ENCODE measurements at places on chromosomes 4 and X.

DNA sequence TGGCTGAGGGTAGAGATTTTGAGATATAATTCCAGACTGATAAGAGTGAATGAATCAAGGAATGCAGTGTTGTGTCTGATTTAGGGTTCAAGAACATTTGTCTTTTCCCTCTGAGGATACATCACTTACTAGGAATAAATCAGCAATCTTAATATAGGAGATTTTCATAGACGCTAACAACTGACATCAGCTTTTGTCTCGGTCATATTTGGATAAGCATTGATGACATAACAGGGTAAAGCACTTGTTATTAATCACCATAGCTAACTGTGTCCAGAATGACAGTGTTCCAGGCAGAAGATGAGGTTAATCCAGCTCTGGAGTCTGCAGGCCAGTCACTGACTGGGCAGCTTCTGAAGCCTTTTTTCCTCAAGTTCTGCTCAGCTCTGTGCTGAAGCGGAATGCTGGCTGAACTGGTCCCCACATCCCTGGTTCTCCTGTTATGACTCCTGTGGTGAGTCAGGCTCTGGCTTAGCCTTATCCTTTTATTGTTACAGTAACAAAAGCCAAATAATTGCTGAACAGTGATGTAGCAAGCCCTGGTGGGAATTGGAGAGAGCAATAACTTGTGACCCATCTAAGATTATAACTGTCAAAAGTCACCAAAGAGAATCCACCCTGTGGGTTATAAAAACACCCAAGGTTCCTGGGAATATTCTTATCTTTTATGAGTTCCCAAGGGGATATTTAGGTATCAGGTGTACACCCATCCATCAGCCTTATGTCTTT, 41.8 kb downstream of the FNIP2 start:
- no peak for DNase-seq

- DNase-seq, result no peak
These were observed 192.2 kb upstream of the TLL1 start for GRCh38 chr4:165680821-165681220.

DNA sequence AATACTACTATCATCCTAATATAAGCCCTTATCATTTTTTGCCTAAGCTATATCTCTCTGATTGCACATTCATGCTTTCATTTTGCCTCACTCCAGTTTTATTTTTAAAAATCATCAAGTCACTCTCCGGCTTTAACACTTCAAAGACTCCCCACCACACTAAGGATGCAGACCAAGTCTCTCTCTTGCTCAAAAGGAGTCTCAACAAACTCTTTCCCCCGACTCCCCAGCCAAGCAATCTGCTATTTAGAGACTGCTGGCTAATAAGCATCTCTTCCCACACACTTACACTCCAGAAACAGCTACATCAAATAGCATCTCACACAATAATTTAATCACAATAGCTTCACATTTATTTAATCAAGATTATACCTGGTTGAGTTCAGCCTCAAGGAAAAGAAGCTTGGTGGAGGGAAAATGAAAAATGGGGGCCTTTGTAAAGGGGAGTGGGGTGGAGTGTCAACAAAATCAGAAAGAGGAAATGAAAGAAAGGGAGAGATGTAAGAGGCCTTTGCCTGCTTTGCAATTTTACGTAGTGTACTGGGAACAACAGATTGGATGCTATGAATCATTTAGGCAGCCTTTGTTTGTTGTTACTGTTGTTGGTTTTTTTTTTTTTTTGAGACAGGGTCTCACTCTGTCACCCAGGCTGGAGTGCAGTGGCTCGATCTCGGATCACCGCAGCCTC, 104.1 kb upstream of the MCF2 start:
- DNase-seq, result no peak

DNA sequence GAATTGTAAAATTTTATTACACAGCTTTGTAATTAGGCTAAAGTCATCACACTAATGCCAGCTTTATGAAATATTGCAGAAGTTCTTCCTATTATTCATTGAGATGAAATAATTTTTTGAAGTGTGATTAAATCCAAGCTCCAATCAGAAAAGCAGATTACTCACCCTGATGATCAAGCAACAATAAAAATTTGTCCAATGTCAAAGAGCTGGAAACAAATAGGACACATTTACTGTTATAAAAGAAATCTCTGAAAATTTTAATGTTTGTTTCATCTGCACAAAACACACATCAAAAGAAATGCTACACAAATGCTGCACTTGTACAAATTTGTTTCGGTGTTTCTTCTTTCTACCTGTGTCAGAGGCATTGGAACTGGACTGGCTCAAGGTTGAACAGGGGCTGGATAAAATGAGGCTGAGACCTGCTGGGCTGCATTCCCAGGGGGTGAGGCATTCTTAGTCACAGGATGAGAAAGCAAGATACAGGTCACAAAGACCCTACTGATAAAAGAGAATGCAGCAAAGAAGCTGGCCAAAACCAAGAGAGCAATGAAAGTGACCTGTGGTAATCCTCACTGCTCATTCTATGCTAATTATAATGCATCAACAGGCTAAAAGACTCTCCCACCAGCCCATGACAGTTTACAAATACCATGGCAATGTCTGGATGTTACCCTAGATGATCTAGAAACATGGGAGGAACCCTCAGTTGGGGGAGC, 78.3 kb downstream of the GASK1B start:
- DNase-seq, result no peak

DNA sequence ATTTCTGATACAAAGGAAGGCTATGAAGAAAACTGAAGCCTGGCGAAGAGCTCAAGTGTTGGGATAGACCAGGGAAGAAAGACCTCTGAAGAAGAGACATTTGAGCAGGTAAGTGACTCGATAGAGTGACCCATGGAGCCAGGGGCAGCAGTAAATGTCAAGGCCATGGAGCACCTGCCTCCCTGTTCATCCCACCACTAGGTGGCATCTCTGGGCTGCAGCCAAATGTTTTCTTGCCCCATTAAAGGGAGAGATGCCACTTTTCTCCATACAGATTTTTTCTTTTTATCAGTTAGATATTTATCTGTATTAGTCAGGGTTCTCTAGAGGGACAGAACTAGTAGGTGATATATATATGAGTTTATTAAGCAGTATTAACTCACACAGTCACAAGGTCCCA, 4.9 kb upstream of the ZNF81 start:
- DNase-seq, result peak; percentile 53

GRCh38 chr4:791898-792625, 33.9 kb downstream of the CPLX1 start:
- peak; percentile 22 for DNase-seq

- no peak for DNase-seq
These were observed 15.8 kb upstream of the MPC1L start for GRCh38 chrX:40607381-40607780.

DNA sequence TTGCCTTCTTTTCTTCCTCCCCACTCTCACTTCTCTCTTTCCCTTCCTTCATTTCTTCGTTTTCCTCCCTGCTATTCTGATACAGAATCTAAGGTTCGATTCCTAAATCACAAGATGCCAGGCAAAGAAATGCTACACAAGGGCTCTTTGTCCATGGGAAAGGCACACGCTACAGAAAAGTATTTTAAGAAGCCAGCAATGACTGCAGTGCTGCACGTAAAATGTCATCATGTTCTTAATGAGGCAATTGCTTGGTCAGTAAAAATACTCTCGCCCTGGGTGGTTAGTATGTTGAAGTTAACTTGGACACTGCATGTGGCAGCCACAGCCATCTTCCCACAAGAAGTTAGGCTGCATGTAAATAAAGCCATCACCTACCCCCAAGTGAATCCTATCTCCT, 178.4 kb downstream of the DHX15 start:
- DNase-seq, result no peak

- no peak for DNase-seq
These were observed 326.5 kb downstream of the TEX13C start for GRCh38 chrX:125646195-125646594.

DNA sequence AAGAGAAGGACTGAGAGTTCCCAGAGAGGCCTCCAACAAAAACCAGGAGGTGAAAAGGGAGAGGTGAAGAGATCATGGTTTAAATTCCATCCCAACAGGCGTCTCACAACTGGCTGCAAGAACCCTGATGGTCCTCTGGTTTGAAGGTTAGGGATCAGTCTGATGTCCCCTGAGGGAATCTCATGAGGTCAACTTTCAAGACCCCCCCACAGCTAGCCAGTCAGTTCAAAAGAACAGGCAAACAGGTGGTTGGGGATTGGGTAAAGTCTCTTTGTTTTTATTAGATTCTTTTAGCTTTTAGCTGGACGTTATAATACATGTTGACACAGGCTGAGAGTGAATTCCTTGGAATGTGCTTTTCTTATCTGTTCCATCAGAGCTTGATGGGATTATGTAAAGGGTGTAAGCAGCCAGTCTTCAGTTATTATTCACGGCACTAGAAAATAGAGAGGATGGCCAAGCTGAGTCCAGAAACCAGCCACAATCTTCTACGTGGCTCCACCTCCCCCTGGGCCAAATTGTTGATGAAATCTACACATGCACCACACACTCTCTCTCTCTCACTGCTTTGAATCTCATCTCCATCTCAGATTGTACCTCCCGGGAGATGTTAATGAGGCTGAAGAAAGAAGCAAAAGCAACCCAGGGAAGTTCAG, 20.8 kb downstream of the ENPP6 start:
- no peak for DNase-seq

GRCh38 chr4:38233727-38234480, 273.7 kb downstream of the PTTG2 start:
- no peak for DNase-seq

DNA sequence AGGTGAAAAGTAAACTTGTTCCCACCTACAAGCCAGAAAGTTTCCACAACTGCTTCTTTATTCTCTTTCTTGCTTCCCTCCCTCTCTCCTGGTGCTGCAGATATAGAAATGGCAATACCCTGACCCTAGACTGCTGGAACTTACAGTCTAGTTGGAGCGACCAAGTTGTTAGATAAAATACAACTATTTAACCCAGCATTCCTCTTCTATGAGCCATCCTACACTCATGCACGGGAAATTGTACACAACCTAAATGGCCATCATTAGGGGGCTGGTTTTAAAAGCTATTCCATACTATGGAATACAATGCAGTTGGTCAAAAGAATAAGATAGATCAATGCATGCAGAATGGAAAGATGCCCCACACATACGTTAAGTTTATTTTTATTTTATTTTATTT, 41.1 kb downstream of the PJA1 start:
- DNase-seq, result no peak

GRCh38 chr4:174753021-174753420, 76.0 kb downstream of the GLRA3 start:
- DNase-seq, result no peak

DNA sequence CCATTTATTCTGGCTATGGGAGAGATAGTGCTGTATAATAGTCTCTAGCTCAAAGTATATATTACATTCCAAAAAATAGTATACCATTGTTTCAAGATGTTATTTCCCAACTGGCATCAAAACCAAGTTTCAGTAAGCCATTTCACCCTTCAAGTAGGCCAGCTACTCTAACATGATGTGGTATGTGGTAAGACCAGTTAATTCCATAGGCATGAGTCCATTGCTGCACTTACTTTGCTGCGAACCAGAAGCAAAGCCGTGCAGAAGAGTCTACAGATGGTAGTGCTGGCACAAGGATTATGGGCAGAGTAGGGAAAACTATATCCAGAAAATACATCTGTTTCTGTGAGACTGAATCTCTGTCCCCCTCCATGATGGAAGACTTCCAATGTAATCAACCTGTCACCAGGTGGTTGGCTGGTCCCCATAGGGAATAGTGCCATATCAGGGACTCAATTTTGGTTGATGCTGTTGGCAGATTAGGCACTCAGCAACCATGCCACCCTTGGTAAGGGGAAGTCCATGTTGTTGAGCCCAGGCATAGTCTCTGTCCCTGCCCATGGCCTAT, 49.8 kb upstream of the HSD17B10 start:
- DNase-seq, result no peak

GRCh38 chr4:111537871-111538270, 607.4 kb upstream of the FAM241A start:
- no peak for DNase-seq

GRCh38 chr4:187141101-187141500, 417.4 kb upstream of the FAT1 start:
- no peak for DNase-seq

GRCh38 chrX:23509256-23509655, 158.0 kb upstream of the PRDX4 start:
- DNase-seq, result no peak

DNA sequence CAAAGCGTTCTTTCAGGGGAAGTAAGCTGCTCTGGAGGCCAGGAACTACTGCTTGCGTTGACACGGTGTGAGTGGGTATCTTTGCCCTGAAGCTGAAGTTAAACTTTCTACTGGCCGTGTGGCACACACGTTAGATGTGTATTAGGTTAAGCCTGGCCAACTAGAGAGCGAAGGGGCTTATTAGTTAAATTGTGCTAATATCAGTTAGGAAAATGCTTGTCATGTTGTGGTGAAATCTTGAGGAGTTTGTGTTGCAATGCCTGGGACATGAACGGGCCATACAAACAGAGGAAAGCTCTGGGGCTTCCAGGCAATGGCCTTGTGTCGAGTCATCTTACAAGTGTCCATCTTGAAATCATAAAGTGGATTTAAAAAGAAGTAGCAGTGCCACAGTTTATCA, 62.6 kb downstream of the NSUN7 start:
- DNase-seq, result no peak

- DNase-seq, result peak; percentile 52
These were observed 28.2 kb upstream of the CENPU start for GRCh38 chr4:184762100-184762499.

- DNase-seq, result no peak
These were observed 113.4 kb downstream of the PACRGL start for GRCh38 chr4:20813700-20814099.

GRCh38 chrX:41291309-41291708, 42.7 kb upstream of the DDX3X start:
- DNase-seq, result no peak

DNA sequence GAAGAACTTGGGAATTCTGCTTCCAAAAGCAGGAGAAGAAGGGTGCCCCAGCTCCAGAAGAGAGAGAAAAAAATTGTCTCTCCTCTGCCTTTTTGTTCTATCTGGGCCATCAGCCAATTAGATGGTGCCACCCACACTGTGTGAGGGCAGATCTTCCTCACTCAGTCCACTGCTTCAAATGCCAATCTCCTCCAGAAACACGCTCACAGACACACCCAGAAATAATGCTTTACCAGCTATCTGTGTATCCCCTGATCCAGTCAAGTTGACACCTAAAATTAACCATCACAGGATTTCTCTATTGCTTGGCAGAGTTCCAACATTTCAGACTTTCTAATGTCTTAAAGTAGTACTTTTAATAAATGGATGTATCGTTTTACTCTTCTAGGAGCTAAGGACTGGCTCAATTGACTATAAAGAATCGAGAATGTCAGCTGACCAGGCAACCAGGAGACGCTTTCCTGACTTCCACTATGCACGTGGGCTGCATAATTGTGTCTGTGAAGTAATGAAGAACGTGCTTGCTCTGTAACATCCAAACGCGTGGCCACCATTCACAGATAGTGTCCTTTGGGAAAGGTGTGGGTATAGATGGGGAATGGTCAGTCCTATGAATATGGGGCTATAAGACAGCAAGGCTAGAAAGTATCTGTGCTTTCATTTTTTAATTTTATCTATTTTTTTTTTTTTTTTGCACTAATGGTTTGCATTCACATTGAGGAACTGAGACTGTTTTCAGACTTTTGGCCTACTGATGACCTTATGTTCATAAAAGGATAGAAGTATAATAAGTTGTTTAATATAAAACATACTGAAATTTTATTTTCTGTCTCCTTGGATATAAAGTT, 9.9 kb upstream of the SMIM20 start:
- no peak for DNase-seq
